ENCODE measurements at places on chromosomes 11 and 22.
A peak's percentile ranks its signal among the peaks of the same experiment; 100 is the strongest.

- DNase-seq, result peak; percentile 55
Observed at GRCh38 chr11:126989942-126990715, 10.4 kb downstream of the KIRREL3 start.

- DNase-seq, result no peak
Observed at GRCh38 chr11:83122050-83122449, 34.9 kb upstream of the PCF11 start.

GRCh38 chr11:43614214-43614613 lies 66.3 kb upstream of the HSD17B12 start:
- no peak for DNase-seq

- DNase-seq, result no peak
Observed at GRCh38 chr22:46025225-46025972, 48.4 kb upstream of the WNT7B start.

DNA sequence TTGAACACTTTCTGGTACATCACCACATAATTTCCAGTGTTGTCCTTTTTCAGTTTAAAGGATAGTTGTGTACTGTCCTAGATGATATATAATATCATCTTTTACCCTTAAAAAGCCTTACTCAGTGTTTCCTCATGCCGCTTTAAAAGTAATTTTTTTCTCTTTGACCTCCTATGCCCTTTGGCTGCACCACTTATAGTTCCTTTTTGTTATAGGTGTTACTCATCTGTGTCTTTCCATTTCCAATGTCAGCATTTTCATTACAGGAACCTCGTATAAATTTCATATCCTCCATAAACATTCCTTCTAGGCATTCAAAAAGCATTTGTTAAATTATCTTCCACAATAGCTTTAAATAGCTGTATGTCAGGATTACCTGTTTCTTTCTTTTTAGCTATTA lies 40.8 kb downstream of the USP47 start:
- DNase-seq, result no peak

DNA sequence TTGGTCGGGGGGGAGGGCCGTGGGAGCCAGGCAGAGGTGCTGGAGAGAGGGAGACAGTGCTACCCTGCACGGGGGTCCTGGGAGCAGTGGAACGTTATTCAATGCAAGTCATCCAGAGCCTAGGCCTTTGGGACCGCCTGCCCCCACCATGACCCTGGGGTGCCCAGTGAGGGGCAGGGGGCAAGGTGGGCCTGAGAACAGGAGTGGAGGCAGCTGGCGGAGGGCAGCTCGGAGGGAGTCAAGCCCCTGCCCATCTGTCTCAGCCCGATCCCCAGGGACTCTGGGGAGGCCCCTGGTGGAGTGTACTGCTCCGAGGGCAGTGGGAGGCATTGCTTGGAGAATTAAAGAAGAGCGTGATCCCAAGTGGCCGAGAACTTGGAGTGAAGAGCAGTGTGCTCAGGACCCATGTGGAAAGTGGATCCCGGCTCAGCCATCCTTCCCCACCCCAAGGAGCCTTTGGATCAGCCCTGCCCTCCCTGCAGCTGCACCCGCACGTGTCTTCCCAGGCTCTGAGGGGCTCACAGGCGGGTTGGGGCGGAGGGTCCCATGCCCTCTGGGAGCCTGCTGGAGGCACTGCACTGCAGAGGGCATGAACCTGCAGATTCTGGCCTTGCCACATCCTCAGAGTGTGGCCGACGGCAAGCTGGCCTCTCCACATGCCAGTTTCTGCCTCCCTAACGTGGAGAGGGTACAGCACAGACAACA lies 34.0 kb upstream of the SMIM38 start:
- DNase-seq, result no peak

DNA sequence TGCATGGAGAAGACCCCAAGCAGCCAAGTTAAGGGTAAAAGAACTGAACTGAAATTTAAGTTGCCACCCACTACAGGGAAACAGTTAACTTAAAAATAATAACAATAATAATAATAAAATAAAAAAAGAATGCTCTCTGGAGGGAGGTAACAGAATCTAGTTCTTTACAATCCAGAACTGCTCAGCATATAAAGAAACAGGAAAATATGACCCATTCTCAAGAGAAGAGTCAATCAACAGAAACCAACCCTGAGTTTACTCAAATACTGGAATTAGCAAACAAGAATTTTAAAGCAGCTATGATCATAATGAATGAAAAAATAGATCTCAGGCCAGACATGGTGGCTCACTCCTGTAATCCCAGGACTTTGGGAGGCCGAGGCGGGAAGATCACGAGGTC lies 53.8 kb downstream of the DENND5A start:
- DNase-seq, result no peak

DNA sequence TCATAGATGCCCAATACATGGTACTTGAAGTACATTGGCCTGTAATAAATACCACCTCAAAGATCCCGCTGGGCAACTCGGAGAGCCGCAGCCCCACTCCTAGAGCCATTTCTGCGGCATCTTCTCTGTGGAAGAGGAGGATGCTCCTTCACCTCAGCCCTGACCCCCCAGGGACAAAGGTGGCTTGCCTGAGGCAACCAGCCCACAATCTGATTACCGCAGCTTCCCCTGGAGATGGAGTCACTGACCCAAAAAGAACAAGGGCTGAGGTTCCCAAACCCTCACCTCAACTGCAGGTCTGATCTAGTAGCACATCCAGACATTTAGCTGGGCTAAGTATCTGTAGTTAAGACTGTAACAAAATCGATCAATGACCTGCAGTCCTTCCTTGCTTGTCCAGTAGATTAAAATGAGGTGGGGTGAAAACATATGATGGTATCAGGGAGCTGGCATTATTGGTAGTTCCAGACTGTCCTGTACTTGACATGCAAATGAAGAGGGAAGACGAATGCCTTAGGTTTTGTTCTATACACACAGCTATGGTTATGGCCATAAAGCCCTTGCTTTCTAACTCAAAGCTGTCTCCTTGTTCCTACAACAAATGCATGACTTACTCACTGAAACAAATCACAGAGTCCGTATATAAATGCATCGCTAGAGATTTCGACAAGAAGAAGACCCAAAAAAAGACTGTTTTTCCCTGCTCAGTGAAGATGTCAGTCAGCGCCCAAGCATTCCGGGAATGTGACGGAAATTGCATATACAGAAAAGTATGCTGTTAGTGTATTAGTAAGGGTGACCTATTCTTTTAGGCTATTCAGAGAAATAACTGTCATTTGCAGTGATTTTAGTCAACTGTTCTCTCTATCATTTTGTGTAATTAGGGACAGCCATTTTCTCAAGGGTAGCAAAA lies 33.7 kb downstream of the C11orf71 start:
- DNase-seq, result no peak

DNA sequence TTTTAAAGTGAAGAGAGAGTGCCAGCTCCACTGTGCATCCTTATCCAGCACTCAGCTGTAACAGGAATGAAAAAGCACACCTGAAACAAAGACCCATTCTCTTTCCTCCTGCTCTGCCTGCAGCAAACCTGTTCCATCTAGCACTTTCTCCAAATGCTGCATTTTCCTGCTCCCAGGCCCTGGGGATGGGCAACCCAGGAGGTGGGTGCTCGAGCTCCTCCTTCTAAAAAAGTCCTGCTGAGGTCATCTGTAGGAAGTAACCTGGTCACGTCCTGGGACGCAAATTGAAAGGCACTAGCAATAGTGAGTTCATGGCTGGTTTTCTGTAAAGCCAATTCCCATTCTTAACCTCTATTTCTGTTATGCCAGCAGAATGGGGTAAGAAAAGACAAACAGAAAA lies 173.7 kb downstream of the MAML2 start:
- no peak for DNase-seq

GRCh38 chr11:65119670-65119995 lies 2.1 kb upstream of the ZNHIT2 start:
- DNase-seq, result no peak

GRCh38 chr11:105192115-105192514 lies 52.5 kb upstream of the CARD18 start:
- no peak for DNase-seq

- peak; percentile 12 for DNase-seq
Observed at GRCh38 chr11:12599408-12600143, 74.6 kb upstream of the TEAD1 start.

- DNase-seq, result no peak
Observed at GRCh38 chr11:130208241-130209127, 48.9 kb downstream of the ST14 start.

Measured in NCI-H1930 (cell line).